Aorta (tissue), 5 donors: ENCODE measurements at places on chromosomes 1 and 21. TPM values are rescaled to one million over a fixed set of nuclear protein-coding genes. Genes with fewer than 3 reads are reported as not detected.
A peak's percentile ranks its signal among the peaks of the same experiment; 100 is the strongest.

GRCh38 chr1:150561974-150562445 is 12.8 kb downstream of the ADAMTSL4 start:
- DNase-seq = peak; percentile 97

- DNase-seq = peak; percentile 47
Measured at GRCh38 chr1:236103646-236104218, 38.6 kb upstream of the GPR137B start.

- no peak for DNase-seq
Measured at GRCh38 chr1:38044221-38045215, 2.1 kb downstream of the POU3F1 start.

GRCh38 chr1:15244813-15245212 is 2.2 kb upstream of the FHAD1 start:
- no peak for DNase-seq

- DNase-seq = no peak
Measured at GRCh38 chr1:160680399-160680798, 31.2 kb downstream of the CD48 start.

DNA sequence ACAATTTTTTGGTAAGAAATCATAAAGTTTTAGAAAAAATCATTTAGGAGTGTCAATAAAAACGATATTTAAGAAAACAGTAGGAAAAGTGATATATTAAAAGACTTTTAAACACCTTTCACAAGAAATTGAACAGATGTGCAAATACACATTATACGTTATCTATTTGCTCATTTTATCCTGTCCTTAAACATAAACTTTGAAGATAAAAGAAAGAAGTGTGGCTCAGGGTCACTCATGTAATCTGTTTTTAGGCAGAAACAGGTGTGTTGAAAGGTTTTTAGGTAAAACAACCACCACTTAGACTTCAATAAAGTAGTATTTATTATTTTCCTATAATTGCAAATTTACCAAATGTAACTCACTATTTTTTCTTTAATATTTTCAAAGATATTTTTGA is 13.1 kb downstream of the AMY2B start:
- DNase-seq = no peak

DNA sequence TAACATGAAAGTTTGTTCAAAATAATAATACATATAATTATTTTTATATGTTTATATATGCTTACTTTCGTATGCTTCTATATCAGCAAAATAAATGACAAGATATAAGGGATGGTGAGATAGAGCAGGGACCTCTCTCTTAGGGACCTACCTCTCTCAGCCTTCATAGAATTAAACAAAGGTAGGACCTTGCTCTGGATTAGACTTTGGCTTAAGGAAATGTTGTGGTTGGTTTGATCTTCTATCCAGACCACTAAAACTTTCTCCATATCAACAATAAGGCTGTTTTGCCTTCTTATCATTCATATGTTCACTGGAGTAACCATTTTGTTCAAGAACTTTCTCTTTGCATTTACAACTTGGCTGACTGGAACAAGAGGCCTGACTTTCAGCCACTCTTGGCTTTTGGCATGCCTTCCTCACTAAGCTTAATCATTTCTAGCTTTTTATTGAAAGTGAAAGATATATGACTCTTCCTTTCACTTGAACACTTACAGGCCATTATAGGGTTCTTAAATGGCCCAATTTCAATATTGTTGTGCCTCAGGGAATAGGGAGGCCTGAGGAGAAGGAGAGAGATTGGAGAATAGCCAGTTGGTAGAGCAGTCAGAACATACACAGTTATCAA is 14.4 kb downstream of the FRRS1 start:
- DNase-seq = no peak

Gene SLC25A34
- total RNA-seq = 4.3 TPM

Gene DMRTA2
- not detected for total RNA-seq

GRCh38 chr1:206751891-206752290 is 18.7 kb upstream of the IL19 start:
- no peak for DNase-seq

GRCh38 chr1:199529324-199529723 is 498.2 kb upstream of the NR5A2 start:
- no peak for DNase-seq

DNA sequence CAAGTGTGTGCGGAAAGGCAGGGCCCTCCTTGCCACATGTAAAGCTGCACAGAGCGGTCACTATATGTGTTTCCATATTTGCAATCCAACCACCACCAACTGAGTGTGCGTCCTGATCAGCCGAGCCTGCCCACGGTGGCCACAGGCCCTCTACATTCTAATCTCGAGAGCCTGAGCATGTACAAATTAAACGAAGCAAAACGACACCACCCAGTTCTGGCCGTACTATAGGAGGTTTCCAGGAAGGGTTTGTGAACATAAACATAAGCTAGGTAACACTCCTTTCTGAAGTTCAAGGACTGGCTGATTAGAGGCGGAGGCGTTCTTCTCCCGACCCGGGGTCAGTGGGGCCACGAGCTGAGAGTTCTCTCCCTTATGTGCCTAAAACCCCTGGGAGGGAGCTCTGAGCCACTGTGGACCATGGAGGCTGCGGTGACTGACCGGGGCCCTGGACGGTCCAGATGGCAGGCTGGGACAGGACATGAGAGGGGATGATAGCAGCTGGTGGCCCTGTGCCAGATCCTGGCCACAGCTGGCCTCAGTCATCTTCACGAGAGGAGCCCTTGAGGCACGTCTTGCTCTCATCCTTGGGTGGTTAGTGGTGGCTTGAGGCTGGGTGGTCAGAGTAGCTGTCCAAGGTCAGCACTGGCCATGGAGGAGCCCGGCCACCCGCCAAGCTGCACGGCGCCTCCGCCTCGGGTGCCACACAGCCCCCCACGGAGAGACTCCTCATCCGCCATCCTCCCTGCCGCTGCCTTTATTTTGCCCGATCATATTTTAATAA is 39.1 kb upstream of the TRAPPC10 start:
- no peak for DNase-seq

DNA sequence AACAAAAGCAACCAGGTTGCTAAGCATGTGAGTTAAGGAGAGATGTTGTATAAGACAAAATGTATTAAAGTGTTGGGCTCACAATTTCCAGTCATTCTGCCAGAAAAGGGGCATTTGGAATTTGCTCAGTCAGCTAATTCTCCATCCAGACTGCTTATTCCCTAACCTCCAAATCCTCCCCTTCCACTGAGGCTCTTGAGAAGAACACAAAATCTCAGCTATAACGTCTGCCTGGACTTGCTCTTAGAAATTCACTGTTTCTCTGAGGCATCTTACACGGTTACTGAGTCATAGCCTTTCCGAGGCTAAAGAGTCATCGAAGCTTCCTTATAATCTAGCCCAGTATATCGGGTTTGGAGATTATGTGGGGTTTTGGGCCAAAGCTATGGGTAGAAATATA is 548.2 kb upstream of the ADGRL4 start:
- DNase-seq = no peak

DNA sequence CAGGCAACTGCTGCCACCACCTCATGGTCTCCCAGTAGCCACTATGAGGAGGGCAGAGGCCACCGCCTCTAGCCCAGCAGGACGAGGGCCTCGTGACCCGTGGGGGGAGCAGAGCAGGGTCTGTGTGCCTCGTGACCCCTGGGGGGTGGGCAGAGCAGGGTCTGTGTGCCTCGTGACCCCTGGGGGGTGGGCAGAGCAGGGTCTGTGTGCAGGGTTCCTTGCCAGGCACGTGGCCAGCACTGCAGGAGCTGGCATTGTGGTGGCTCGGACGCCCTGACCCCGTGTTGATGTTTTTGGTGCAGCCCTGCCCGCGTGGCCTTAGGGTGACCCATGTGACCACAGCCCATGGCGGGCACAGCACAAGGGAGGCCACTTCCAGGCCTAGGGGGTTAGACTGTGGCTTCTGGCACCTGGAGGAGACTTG is 52.8 kb downstream of the SLX9 start:
- peak; percentile 68 for DNase-seq

- DNase-seq = no peak
Measured at GRCh38 chr1:77401384-77401783, 119.6 kb downstream of the AK5 start.

Gene KRTAP19-6
- not detected for total RNA-seq

DNA sequence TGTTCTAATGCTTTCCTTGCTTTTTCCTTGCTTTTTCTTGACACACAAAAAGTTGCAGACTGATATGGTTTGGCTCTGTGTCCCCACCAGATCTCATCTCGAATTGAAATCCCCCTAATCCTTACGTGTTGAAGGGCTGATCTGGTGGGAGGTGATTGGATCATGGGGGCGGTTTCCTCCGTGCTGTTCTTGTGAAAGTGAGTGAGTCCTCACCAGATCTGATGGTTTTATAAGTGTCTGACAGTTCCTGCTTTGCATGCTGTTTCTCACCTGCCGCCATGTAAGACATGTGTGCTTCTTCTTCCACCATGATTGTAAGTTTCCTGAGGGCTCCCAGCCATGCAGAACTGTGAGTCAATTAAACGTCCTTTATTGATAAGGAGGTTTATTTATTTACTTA is 11.3 kb downstream of the SPATA17 start:
- no peak for DNase-seq

Gene CR1
- 58.5 TPM for total RNA-seq

- DNase-seq = no peak
Measured at GRCh38 chr1:191629836-191630235, 528.4 kb upstream of the RGS18 start.

Gene FAM163A
- not detected for total RNA-seq

DNA sequence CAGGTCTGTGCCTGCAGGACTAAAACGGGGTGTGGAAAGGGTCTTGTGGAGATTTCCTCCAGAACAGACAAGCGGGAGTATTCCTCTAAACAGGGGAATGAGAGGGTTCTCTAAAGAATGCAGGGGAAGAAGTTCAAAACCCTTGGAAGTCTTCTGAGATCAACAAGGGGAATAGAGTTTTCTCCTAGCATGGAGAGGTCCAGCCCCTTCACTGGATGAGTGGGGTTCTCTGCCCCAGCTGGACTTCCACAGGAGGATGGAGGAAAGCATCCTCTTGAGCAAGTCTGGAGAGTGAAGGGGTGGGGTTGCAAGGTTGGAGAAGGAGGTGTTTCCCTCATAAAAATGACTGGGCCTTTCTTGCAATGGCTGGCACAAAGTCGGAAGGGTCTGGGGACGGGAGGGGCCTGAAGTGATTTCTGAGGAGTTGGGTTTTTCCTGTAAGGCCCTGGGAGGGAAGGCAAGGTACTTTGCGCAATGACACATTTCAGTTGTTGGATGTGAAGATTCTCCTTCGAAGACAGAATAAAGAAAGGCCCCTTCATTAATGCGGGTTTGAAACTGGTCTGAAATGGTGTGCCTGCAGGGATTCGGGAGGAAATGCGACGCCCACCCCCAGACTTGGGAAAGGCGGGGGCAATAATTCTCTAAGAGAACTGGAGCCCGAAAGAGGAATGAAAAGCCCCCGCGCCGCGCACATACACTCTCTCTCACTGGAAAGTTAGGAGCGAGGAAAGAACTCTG is 884 bp downstream of the SPATA6 start:
- no peak for DNase-seq

DNA sequence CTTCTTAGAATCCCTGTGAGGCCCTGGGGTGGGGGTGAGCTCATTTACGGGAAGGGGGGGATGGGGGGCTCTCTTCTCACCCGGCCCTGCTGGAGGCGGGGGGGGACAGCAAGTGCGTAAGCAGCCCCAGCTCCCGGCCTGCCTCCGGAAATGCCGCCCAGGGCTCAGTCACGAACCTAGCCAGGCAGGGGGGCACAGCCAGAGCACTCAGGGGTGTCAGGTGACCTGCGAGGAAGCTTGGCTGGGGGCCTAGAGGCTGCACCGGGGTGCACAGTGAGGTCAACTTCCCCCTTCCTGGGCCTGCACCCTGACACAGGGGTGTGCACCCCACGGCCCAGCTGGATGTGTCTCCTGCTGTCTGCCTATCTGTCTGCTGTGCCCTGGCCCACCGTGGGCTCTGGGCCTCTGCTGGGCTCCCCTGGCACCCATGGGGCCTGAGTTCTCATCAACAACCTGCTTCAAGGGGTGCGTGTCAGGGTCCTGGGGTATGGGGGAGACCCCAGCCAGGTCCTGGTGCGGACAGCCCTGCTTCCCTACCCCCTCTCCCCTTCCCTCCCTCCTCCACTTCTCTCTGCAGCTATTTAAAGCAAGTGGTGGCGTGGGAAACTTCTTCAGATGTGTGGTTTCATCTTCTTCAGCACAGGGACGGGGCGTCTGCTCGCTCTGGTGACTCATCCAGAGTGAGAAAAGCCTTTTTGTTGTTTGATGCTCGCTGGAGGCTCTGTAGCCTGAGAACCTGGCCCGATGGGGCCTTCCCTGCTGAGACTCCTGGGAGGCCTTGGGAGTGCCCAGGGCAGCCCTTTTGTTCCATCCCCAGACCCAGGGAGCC is 92.5 kb upstream of the RUNX3 start:
- peak; percentile 82 for DNase-seq

- no peak for DNase-seq
Measured at GRCh38 chr1:110240476-110241210, 30.5 kb downstream of the KCNC4 start.

Gene HSPB7
- 313 TPM for total RNA-seq

DNA sequence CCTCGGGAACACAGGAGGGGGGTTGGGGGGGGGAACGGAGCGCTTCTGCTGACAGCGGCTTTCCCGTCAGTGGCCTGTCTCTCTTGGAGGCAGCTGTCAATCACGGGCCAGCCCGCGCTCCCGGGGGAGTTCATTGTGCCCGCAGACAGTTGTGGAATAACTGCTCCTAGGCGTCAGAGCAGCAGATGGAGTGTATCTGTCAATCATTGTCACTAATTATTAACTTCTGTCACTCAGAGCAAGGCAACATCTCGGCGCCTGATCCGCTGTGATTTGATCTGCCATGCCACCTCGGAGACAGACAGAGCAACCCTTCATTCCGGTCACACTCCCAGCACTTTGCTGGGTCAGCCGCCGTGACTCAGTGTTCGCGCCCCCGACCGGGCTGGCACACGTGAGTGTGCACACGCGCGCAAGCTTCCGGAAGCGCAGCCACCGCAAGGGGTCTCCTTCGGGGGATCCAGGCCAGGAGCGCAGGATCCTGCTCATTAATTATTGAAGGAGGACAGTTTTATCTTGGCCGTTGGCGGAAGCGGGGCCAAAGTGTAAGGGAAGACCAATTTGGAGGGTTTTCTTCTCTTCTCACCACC is 75.8 kb downstream of the RRAGC start:
- no peak for DNase-seq

DNA sequence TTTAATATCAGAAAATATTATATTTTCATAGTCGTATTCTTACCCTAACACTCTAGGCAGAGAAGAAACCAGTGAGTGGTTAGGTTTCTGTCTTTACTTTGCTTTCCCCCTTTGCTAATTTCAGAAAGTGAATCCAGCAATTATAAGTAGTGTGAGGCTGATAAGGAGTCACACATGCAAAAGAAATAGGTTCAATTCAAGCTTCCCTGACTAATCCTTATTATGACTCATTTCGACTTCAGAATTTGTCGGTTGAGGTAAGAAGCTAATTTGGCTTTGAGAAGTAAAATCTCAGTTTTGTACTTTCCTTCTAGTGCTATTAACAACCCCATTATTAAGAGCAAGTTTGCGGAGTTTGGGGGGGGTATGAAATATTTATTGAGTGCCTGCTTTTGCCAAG is 22.4 kb downstream of the ESRRG start:
- no peak for DNase-seq

- no peak for DNase-seq
Measured at GRCh38 chr1:174018565-174018964, 3.6 kb downstream of the RC3H1 start.
